Psoas muscle (tissue), 8 donors: ENCODE measurements at places on chromosomes 3 and 15. TPM values are rescaled to one million over a fixed set of nuclear protein-coding genes. Genes with fewer than 3 reads are reported as not detected.

The INAFM2 gene
- 22.3 TPM for total RNA-seq

The MNS1 gene
- total RNA-seq, result 1.0 TPM

The ZNF280D gene
- total RNA-seq, result 23.1 TPM

The MYRIP gene
- 1.1 TPM for total RNA-seq

The RYK gene
- total RNA-seq, result 30.7 TPM

The ARID3B gene
- 3.0 TPM for total RNA-seq

The LMAN1L gene
- total RNA-seq, result 0.66 TPM

The USP19 gene
- total RNA-seq, result 102 TPM
